IMR-90 (cell line): ENCODE measurements at places on chromosomes 1 and 21. TPM values are rescaled to one million over a fixed set of nuclear protein-coding genes. Genes with fewer than 3 reads are reported as not detected.

DNA sequence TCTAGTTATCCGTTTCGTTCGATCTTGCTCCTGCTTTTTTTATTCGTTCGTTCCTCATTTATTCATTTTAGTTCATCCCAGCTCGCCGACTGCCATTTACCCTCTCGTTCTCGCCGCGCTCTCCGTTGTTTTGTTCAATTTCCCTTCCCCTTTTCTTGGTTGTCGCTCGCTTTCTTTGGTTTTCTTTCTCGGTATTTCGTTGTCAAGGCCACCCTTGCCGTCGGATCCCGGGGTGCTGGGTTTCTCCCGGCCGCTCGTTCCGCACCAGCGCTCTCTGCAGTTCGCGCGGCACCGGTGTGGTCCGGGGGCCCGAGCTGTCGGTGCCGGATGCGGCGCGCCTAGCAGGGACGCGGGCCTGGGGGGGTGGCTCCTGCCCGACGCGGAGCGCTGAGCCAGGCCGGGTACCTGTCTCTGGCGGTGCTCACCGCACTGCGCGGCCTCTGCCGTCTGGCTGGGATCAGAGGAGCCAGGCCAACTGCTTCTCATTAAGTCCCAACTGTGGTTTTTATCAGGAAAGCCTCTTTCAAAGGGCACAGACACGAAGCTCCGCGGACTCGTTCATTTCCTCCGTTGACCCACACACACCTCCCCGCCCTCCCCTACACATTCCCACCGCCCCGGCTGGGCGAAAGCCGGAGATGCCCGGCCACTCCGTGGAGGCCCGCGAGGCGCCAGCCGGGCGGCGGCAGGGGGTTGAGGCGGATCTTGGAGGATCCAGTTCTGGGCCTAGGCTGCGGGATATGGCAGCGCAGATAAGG, 1.6 kb downstream of the ALX3 start:
- no peak overlapping the region for H3K27ac ChIP-seq
- H3K27me3 ChIP-seq = peaks cover 78% of the 10 kb centered on the region
- H3K4me1 ChIP-seq = no peaks in the 10 kb centered on the region; the same call in 1 of the 2 replicates
- no peak for DNase-seq

Gene NCMAP
- not detected in 2 replicates for total RNA-seq

DNA sequence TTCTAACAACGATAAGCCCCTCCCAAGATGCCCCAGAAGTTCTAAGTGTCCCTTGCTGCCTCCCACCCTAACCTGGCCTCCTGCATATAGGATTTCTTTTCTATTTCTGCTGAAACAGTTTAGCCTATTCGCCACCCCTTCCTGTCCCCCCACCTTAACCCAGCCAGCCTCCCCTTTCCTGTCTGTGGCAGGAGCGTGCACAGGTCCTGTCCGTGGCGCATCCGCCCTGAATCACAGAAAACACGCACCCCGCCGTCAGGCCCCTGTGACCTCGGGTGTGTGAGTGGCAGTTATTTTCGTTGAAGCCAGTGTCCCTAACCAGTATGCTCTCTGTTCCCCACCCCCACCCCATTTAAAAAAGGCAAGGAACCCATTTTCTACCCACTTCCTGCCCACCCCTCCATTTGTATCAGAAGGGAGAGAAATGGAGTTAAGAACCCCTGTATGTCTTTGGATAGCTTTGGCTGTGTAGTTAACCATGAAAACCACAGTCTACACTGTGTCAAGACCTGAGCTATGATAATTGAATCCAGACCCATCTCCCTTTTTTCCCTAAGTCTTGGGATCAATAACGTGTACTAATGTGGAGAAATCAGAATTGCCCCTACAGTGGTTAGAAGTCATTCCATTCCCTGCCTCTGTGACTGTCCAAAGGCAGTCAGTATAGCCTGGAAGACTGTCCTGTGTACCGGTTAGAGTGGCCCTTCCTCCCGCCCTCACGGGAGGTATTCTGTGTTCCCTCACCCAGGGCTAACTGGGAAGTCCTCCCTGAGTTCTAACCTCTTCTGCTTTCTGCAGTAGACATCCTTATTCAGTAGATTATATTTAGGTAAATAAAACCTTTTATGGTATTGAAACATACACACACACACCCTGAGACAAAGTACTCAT, 1.8 kb downstream of the PLEKHO1 start:
- peaks cover 44% of the 10 kb centered on the region for H3K36me3 ChIP-seq
- peak overlapping the region; percentile 98 for H3K27ac ChIP-seq
- no peaks in the 10 kb centered on the region for H3K27me3 ChIP-seq
- no peak for DNase-seq
- peak overlapping the region; percentile 97 for H3K4me3 ChIP-seq

- no peak overlapping the region for H3K27ac ChIP-seq
- no peaks in the 10 kb centered on the region for H3K4me1 ChIP-seq
- no peak overlapping the region for H3K4me3 ChIP-seq
- H3K27me3 ChIP-seq = no peaks in the 10 kb centered on the region
- no peak for DNase-seq
- no peaks in the 10 kb centered on the region for H3K36me3 ChIP-seq
Measured at GRCh38 chr21:21297211-21297610, 299.0 kb downstream of the NCAM2 start.

- no peak overlapping the region for H3K4me3 ChIP-seq
- DNase-seq = no peak
- H3K27me3 ChIP-seq = no peaks in the 10 kb centered on the region
- no peak overlapping the region for H3K27ac ChIP-seq
- no peaks in the 10 kb centered on the region for H3K36me3 ChIP-seq
Measured at GRCh38 chr1:219907772-219908070, 20.6 kb downstream of the SLC30A10 start.

DNA sequence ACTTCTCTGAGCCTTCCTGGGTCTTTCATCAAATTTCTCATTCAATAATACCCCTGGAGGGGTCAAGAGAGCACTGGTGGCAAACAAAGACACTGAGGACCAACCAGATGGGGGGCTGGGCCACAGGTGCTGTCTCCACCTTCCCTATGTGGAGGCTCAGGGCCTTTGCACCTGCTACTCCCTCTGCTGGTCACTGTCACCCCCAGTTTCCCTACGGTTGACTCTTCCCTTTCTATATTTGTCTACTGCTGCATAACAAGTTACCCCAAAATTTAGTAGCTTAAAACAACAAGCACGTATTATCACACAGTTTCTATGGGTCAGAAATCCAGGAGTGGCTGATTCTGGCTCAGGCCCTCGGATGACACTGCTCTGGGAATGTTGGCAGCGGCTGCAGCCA, 138.8 kb upstream of the RUNX3 start:
- no peaks in the 10 kb centered on the region for H3K36me3 ChIP-seq
- H3K4me1 ChIP-seq = no peaks in the 10 kb centered on the region; the same call in 1 of the 2 replicates
- H3K27me3 ChIP-seq = peaks cover 81% of the 10 kb centered on the region
- no peak overlapping the region for H3K4me3 ChIP-seq

Gene IQGAP3
- 13.6 TPM in 2 replicates for total RNA-seq

DNA sequence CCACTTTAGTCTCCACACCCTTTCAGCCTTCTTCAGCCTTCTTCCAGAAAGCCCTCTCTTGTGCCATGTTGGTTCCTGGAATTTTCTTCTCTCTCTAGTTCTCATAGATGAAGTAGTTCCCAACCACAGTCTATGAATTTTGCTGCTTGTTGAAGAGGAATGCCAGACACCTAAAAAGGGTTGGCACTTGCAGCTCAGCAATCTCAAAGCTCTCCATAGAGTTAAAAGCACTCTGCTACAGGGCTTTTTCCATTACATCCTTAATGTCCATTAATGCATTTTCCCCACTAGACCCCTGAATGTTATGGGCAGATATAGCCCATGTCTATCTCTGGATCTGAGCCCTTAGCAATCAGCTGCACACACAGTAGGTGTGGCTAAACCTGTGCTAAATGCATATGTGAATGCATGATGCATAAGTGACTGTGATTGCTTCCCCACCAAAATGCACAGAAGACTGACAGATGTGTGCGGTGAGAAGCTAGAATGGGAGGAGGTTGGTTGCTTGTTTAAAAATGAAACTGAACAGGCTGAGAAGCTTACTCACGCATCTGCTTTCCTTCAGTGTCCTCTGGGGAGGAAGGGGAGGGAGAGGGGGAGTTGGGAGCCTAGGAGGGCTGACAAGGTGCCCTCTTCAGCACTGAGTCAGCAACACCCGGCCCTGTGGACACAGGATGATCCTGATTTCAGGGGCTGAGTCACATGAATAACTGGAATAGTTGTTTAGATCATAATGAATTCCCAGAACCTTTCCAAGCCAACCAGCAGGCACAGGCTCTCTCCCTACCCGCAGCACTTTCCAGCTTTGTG, 146.1 kb upstream of the FGGY start:
- H3K27me3 ChIP-seq = no peaks in the 10 kb centered on the region
- H3K4me1 ChIP-seq = peaks cover 24% of the 10 kb centered on the region
- H3K36me3 ChIP-seq = no peaks in the 10 kb centered on the region
- H3K27ac ChIP-seq = peak overlapping the region; percentile 94
- H3K4me3 ChIP-seq = peak overlapping the region; percentile 23; the same call in 1 of the 2 replicates

GRCh38 chr1:221897321-221897721, 155.4 kb upstream of the DUSP10 start:
- no peaks in the 10 kb centered on the region for H3K27me3 ChIP-seq
- H3K27ac ChIP-seq = no peak overlapping the region
- H3K4me3 ChIP-seq = no peak overlapping the region
- no peaks in the 10 kb centered on the region for H3K36me3 ChIP-seq
- H3K4me1 ChIP-seq = peaks cover 3% of the 10 kb centered on the region; the same call in 1 of the 2 replicates

Gene TMEM125
- total RNA-seq = under 0.01 TPM in 1 of 2 replicates, not detected in the other

Gene TMPRSS3
- not detected in 2 replicates for total RNA-seq

GRCh38 chr1:20215716-20216115, 29.4 kb upstream of the PLA2G2C start:
- peaks cover 27% of the 10 kb centered on the region for H3K27me3 ChIP-seq
- H3K36me3 ChIP-seq = no peaks in the 10 kb centered on the region
- H3K4me3 ChIP-seq = no peak overlapping the region
- no peak overlapping the region for H3K27ac ChIP-seq
- DNase-seq = no peak

Gene PTCH2
- total RNA-seq = under 0.01 TPM in 2 replicates

DNA sequence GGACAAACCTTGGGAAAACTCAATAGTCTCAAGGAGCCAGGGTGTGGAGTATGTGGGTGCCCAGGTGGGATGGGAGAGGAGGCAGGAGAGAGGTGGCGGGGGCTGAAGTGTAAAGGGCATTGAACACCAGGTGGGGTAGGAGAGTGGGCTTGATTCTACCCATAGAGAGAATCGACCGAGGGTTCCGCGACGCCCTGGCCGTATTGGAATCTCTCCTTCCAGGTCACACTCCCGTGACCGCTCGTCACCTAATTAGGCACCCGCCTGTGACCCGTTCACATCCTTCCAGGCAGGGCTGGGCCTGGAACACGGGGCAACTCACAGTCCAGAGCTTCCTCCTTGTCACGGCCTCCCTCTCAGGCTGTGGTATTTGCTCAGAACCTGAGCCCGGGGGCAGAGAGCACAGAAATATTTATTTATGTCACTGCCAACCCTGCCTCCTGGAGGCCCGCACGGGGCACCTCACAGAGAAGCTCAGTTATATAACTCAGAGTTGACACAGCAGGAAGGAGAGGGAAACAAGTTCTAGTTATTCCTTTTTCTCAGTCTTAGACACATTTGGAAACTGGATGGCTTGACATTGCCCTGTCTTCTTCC, 12.0 kb downstream of the NCMAP start:
- no peaks in the 10 kb centered on the region for H3K36me3 ChIP-seq
- DNase-seq = no peak
- no peaks in the 10 kb centered on the region for H3K4me1 ChIP-seq
- no peaks in the 10 kb centered on the region for H3K27me3 ChIP-seq
- no peak overlapping the region for H3K27ac ChIP-seq

Gene OPTC
- total RNA-seq = not detected in 2 replicates

Gene KCNT2
- 0.56 and 0.72 TPM in 2 replicates for total RNA-seq

Gene VTCN1
- not detected in 2 replicates for total RNA-seq

GRCh38 chr1:85936470-85936869, 220.1 kb downstream of the COL24A1 start:
- H3K36me3 ChIP-seq = no peaks in the 10 kb centered on the region
- no peak overlapping the region for H3K4me3 ChIP-seq
- H3K27ac ChIP-seq = no peak overlapping the region
- no peak for DNase-seq
- no peaks in the 10 kb centered on the region; the same call in 1 of the 2 replicates for H3K4me1 ChIP-seq

Gene IFI6
- total RNA-seq = 6.7 and 7.3 TPM in 2 replicates

DNA sequence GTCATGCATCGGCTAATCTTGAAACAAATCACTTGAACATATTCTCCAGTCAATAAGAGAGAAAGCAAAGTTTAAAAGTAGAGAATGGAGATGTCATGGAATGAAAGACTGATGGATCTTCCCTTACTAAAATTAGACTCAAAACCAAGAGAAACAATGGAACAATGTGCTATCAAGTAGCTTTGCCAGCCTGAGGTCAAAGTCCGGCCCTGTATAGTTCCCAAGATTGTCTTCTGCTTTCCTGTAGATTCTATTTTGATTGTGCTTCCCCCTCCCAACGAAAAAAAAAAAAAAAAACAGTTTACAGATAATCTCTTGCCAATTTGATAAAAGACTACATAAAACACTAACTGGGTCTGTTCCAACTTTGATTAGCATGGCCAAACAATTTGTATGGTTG, 40.8 kb upstream of the KIRREL1 start:
- no peak overlapping the region for H3K4me3 ChIP-seq
- no peak for DNase-seq
- H3K27me3 ChIP-seq = peaks cover 25% of the 10 kb centered on the region
- no peaks in the 10 kb centered on the region for H3K36me3 ChIP-seq

Gene SDCCAG8
- 43.3 and 46.8 TPM in 2 replicates for total RNA-seq

Gene IFNAR1
- 9.9 and 12.8 TPM in 2 replicates for total RNA-seq

- peaks cover 20% of the 10 kb centered on the region for H3K4me1 ChIP-seq
- no peaks in the 10 kb centered on the region for H3K27me3 ChIP-seq
- H3K4me3 ChIP-seq = no peak overlapping the region
Measured at GRCh38 chr1:161193561-161194235, 5.2 kb downstream of the ADAMTS4 start.

Gene KRTAP12-2
- total RNA-seq = not detected in 2 replicates

DNA sequence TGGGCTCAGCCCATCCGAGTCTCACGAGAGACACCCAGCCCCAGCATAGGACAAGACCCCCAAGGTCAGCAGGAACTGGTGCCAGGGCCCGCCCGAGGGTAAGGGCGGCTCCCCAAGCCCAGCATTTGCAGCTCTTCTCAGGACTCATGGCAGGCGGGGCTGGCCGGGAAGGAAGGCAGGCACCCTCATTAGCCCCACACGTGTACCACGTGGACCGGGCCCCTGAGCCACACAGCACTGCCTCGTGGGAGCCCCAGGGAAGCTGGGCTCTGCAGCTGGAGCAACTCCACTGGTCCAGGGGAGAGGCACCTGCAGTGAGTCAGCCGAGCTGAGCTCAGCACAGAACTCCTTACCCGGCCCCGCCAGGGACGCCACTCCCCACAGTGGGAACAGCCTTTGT, 97.7 kb upstream of the IFFO2 start:
- no peaks in the 10 kb centered on the region for H3K36me3 ChIP-seq
- DNase-seq = no peak
- H3K4me3 ChIP-seq = no peak overlapping the region
- no peaks in the 10 kb centered on the region for H3K4me1 ChIP-seq

DNA sequence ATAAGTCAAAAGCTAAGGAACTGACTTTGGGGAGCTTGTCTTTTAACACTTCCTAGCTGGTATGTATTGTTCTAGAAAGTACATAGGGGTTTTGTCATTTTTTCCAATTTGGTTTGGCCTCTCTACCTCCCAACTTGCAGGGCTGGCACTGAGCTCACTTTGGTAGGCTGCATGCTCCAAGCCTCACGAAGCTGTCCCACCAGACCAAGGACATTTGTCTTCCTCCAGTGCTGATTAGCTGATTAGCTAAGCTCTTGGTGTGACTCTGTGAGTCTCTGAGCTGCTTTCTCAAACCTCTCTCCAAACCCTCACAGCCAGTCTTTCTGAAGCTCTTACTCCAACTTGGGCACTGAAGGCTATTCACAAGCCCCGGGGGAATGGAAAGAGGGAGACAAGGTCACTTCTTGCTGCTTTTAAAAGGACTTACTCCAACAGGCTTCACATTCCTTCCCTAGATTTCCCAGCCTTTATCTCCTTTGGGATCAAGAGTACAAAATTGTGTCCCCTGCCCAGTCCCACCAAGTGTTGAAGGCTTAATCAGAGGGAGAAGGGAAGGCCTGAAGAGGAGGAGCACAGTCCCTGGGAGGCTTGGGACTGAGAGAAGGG, 893 bp upstream of the CFAP45 start:
- H3K4me3 ChIP-seq = no peak overlapping the region
- no peaks in the 10 kb centered on the region for H3K27me3 ChIP-seq
- peaks cover 9% of the 10 kb centered on the region; the same call in 1 of the 2 replicates for H3K4me1 ChIP-seq
